ENCODE measurements at places on chromosomes 16 and 17.

GRCh38 chr16:53235851-53236250 is 181.1 kb downstream of the CHD9 start:
- DNase-seq, result no peak

DNA sequence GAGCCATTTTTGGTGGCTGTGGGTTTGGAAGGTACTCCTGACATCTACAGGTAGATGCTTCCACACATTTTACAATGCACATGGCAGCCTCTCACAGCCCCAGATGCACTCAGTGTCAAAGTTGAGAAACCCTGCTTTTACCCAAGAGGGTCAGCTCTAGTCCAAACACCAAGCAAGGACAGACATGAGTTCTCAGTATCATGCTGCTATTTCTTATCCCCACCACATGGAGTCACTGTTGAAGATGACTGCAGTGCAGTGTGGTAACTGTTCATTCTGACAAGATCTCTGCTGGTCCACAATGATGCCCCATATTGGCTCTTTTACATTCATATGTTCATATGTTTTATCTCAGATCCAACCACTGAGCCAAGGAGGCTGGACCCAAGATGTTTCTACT is 50.5 kb upstream of the SALL1 start:
- no peak for DNase-seq

- no peak for DNase-seq
Observed at GRCh38 chr16:72470541-72470940, 298.6 kb upstream of the PMFBP1 start.

DNA sequence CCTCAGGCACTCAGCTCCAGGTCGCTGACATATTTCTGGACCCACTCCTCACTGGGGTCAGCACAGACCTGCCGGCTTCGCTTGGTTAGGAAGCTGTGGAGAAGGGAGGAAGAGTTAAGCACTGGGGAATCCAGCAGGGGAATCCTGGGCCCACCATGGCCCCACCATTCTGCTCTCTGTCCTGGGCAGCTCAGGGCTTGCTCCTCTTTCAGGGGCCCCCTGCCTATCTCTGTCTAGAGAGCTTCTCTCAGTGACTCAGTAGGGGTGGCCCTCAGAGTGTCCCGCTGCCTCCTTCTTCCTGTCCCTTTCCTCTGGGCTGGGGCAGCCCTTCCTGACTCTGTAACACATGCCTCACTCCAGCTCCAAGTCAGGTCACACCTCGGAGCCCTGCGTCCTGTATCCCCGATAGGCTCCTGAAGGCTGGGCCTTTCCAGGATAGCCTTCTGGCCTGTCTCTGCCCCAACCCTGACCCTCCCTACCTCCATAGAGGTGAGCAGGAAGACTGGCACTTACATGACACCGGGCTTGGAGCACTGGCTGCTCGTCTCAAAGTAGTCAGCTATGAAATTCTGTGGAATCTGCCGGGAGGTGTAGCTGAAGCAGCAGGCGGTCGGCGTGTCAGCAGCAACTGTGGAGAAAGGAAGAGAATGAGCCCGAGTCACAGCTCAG is 1.1 kb downstream of the CCL3 start:
- no peak for DNase-seq

DNA sequence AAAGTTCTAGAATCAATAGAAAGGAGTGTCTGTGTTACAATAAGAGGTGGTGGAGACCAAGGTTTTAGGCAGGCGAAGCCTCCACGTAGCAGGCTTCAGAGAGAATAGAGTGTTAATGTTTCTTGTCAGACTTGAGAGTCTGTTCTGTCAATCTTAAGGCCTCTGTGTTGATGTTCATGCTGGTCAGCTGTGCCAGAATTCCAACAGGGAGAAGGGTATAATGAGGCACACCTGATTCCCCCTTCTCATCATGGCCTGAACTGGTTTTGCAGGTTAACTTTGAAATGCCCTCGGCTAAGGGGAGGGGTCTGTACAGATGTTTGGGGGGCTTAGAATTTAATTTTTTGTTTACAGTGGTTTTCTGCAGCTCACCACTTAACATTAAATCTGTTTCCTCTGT is 46.0 kb downstream of the RNF112 start:
- DNase-seq, result no peak

GRCh38 chr17:41421116-41421515 is 3.3 kb downstream of the KRT37 start:
- DNase-seq, result no peak

- no peak for DNase-seq
Observed at GRCh38 chr16:1469693-1470201, 5.1 kb downstream of the CLCN7 start.

DNA sequence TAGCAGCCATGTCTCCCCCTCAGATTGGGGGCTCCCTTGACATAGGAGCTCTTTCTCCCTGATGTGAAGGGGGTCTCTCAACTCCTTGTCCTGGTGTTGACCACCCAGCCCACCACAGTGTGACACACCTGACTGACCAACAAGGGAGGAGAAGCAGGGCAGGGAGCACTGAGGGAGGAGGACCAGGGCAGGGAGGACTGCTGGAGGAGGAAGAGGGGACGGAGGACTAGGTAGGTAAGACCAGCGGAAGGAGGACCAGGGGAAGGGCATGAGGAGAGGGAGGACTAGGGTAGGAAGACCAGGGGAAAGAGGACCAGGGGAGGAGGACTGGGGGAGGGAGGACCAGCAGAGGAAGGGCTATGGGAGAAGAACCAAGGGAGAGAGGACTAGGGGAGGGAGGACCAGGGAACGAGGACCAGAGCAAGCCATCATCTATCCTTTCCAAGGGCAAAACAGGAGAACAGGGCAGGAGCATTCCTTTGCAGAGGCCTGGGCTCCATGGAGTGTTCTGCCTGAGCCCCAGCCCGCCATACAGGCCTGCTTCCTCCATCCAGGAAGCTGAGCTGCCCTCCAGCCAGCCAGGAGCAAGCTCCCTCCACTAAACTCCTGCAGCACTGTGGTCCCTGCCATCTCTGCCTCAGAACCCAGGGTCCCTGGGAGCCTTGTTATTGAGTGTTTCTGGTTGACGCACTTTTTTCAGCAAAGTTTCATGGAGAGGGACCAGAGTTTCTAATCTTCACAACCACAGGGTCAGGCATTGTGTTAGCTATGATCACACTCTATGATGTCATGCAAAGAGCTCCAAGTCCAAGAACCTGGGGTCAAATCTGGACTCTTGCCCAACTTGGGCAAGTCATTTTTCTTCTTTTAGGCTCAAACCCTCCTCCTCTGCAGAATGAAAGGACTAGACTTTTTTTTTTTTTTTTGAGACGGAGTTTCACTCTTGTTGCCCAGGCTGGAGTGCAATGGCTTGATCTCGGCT is 15.4 kb upstream of the KRT17 start:
- DNase-seq, result no peak

- no peak for DNase-seq
Observed at GRCh38 chr16:47197536-47198179, 53.9 kb upstream of the NETO2 start.

- no peak for DNase-seq
Observed at GRCh38 chr17:33292981-33293867, at the start of gene ASIC2. ASIC2 (minus strand) TSS chr17:33293295.

DNA sequence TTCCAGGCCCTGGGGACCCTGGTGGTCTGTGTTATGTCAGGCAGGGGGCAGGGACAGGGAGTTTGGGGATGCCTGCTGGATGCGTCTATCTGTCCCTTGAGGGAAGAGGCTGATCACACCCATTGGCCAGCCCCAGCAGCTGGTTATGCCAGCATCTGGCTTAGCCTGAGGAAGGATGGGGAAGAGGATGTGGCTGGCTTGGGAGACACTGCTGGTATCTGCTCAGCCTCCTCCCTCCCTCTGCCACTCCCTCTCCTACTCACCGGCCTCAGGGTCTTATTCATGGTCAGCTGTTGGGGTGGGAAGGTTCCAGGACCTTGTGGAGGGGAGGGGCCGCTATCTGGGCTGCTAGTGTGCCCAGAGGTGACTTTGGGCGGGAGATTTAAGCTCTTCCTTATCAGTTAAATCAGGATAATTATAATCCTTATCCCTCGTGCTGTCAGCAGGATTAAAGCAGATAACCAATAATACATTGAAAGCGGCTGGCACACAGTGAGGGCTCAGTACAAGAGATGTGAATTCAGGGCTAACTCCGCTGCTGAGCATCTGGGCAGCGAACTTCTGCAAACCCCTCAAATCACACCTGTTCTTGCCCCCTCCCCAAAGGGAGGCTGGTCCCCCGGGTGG is 36.0 kb upstream of the MLKL start:
- no peak for DNase-seq

- no peak for DNase-seq
Observed at GRCh38 chr16:1428511-1428910, 2.4 kb upstream of the PERCC1 start.

DNA sequence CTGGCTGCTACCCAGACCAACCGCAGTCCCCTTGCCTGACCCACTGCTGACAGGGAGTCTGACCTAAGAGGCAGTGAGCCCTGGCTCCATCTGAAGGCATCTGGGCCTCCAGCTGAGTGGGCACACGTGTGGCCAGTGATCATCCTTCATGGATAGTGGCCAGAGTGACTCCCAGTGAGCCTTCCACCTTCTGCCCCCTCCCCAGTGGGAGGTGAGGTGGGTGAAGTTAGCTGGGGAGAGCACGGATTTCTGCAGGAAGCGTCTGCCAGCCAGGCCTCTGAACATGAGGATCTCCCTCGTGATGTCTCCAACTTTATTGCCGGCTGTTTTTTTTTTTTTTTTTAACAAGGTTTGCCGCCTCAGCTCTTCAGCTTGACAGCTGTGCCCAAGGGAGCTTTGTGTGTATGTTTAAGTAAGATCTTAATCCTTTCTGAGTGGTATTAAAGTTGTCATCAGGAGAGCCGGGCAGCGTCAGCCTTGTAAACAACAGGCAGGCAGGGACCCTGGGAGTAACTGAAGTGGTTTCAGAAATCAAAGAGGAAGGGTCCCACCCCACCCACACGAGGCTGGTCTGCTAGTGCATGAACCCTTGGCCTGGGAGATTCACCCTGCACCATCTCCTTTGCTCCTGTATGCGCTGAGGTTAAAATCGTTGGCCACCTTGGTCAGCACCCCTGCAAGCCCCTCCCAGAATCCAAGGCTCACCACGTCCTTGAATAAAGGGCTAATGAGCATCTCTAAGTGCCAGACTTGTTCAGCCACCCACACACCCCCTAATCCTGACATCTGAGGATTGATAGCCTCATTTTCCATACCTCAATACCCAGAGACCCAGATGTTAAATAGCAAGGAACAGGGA is 33.3 kb downstream of the RHBDL3 start:
- DNase-seq, result peak; percentile 13

GRCh38 chr17:41912925-41913324 is 5.8 kb downstream of the ACLY start:
- DNase-seq, result no peak

- DNase-seq, result no peak
Observed at GRCh38 chr16:8905795-8906591, 23.8 kb downstream of the LITAFD start.

DNA sequence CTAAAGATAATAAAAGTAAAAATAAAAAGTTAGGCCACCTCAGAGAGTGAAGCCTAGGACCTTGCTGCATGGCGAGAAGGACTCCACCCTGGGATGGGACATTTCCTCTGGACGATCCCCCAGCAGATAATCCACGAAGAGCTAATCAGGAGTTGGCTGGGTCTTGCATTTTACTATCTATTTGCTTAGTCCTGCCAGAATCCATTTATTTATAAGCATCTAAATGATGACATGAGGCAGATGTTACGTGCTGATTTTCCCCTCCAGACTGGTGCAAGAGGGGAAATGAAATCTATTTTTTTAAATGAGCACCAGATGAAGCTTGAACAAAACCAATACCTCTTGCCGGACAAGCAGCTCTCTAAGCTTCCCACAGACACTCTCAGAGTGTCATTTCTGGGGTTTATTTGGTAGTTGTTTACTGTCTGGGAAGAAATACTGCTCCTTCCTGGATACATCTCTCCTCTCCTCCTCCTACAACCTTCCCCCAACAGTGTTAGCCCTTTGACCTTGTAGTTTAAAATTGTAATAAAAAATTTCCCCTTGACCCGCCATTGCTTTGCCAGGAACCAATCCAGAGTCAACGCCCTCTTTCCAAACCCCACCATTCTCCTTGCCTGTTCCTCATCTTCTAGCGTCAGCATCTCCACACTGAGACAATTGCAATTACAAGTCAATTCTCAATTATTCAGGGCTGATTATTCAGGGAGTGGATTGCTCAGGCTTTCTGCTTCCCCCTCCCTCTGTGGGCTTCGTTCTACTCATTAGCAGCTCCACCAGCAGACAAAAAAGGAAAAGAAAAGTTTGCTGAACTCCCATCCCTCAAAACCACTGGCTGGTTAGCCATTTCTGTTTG is 63.0 kb downstream of the GSG1L start:
- no peak for DNase-seq

GRCh38 chr16:85437166-85438052 is 175.7 kb upstream of the GSE1 start:
- DNase-seq, result no peak

DNA sequence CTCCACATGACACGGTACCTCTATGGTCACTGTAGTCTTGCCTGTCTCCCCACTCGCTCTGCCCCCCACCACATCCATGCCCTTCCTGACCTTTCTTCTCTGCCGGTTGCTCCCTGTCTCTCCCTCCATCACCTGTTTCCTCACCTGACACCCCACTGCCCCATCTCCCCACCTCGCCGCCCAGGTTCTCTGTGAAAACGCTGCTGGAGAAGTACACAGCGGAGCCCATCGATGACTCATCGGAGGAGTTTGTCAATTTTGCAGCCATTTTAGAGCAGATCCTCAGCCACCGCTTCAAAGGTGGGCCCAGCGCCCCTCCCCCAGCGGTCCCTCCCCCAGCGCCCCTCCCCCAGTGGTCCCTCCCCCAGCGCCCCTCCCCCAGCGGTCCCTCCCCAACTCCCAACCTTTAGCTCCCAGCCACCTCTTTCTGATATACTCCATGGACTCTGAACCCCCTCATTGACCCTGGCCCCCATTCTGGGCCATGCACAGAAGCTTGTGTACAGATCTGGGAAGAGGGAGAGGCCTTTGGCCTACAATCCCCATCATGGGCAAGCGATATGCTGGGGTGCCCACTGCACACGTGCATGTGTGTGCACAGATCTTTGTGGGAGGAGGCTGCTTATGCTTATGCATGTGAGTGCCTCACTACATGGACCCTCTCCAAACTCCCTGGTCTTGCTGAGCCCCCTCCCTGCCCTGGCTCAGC is 4.1 kb downstream of the RUNDC3A start:
- no peak for DNase-seq

GRCh38 chr17:35817196-35817595 is 7.9 kb downstream of the TAF15 start:
- DNase-seq, result no peak

- no peak for DNase-seq
Observed at GRCh38 chr17:49218941-49219913, 8.7 kb downstream of the ABI3 start.

GRCh38 chr17:71764505-71764904 is 356.3 kb upstream of the SOX9 start:
- DNase-seq, result no peak

GRCh38 chr17:70355185-70355584 is 185.9 kb downstream of the KCNJ2 start:
- DNase-seq, result no peak

GRCh38 chr17:66715745-66716156 is 119.2 kb upstream of the CACNG5 start:
- peak; percentile 37 for DNase-seq

GRCh38 chr16:11175106-11175786 is 80.8 kb downstream of the SOCS1 start:
- DNase-seq, result no peak

- no peak for DNase-seq
Observed at GRCh38 chr16:50611332-50611934, 63.2 kb downstream of the NKD1 start.

Measured in cerebellar nuclear complex (tissue), 1 donor.